Uterine smooth muscle cell (primary cell): ENCODE measurements at places on chromosomes 13 and 19. TPM values are rescaled to one million over a fixed set of nuclear protein-coding genes. Genes with fewer than 3 reads are reported as not detected.

CKAP2 gene
- 24.4 and 64.3 TPM in 2 replicates for total RNA-seq

SMIM17 gene
- total RNA-seq = 0.25 TPM in 1 of 2 replicates, not detected in the other

RSPH6A gene
- 0.11 and 0.12 TPM in 2 replicates for total RNA-seq

GJA3 gene
- 0.44 and 0.87 TPM in 2 replicates for total RNA-seq

ADGRE3 gene
- total RNA-seq = under 0.01 TPM in 1 of 2 replicates, not detected in the other

VSTM2B gene
- total RNA-seq = not detected in 2 replicates

LATS2 gene
- 11.6 and 16.2 TPM in 2 replicates for total RNA-seq

HCN2 gene
- total RNA-seq = 0.22 and 0.25 TPM in 2 replicates

ZNF540 gene
- total RNA-seq = 0.11 and 0.50 TPM in 2 replicates

FGF21 gene
- not detected in 2 replicates for total RNA-seq

YJEFN3 gene
- total RNA-seq = 1.00 and 1.2 TPM in 2 replicates

ZDHHC20 gene
- total RNA-seq = 96.2 and 97.3 TPM in 2 replicates

ENOX1 gene
- 4.2 and 7.4 TPM in 2 replicates for total RNA-seq

PRTN3 gene
- total RNA-seq = not detected in 2 replicates

C2CD4C gene
- total RNA-seq = 0.33 and 0.37 TPM in 2 replicates

PROZ gene
- not detected in 2 replicates for total RNA-seq

XPO4 gene
- total RNA-seq = 21.1 and 29.8 TPM in 2 replicates

CGB7 gene
- total RNA-seq = 0.22 and 0.37 TPM in 2 replicates

IL4I1 gene
- total RNA-seq = 1.2 and 1.3 TPM in 2 replicates

APOC4 gene
- total RNA-seq = not detected in 2 replicates

PALM gene
- 2.1 and 3.5 TPM in 2 replicates for total RNA-seq

COL5A3 gene
- 1.5 and 4.8 TPM in 2 replicates for total RNA-seq

IGFL3 gene
- total RNA-seq = not detected in 2 replicates

LILRA1 gene
- total RNA-seq = not detected in 2 replicates

SIGLEC8 gene
- not detected in 2 replicates for total RNA-seq

UPK1A gene
- not detected in 2 replicates for total RNA-seq

PROSER3 gene
- total RNA-seq = 6.1 and 7.9 TPM in 2 replicates

ZNF548 gene
- 22.1 and 26.4 TPM in 2 replicates for total RNA-seq

PIBF1 gene
- 36.0 and 40.4 TPM in 2 replicates for total RNA-seq
